ENCODE measurements at places on chromosomes 13 and 19. TPM values are rescaled to one million over a fixed set of nuclear protein-coding genes. Genes with fewer than 3 reads are reported as not detected.

The CNN1 gene
- 21.8 TPM for total RNA-seq

The CILP2 gene
- total RNA-seq = 2.2 TPM

The MADCAM1 gene
- 1.7 TPM for total RNA-seq

The SMIM44 gene
- total RNA-seq = not detected

GRCh38 chr19:40217027-40217810, 965 bp downstream of the TTC9B start:
- DNase-seq = no peak

DNA sequence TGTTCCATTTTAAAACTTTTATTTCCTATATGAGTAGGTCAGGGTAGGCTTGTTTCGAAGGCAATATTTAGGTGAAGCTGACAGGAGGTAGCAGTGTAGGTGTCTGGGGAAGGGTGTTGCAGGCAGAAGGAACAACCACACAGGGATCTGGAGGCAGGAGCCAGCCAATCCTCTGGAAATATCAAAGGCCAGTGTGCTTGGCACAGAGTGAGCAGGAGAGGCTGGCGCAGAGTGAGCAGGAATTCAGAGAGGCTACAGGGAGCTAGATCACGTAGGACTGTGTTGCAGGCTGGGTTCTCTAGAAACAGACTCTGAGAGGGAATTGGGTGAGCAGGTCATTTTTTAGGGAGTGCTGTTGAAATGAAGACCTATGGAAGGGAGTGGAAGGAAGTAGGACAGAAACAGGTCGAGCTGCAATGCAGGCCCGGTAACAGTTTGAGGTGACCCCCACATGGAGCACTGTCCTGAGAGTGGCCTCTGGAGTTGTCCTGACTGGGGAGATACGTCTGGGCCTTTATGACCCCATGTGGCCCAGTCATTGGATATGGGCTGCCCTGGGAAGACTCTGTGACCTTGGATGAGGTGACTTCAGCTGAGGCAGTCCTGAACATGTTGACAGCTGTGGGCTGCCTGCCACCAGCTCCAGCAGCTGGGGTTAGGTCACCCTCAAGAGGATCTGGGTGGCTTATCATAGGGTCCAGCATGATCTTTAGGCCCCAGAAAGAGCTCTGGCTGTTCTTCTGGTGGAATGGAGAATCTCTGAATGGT, 51.7 kb downstream of the ERCC5 start:
- DNase-seq = no peak

DNA sequence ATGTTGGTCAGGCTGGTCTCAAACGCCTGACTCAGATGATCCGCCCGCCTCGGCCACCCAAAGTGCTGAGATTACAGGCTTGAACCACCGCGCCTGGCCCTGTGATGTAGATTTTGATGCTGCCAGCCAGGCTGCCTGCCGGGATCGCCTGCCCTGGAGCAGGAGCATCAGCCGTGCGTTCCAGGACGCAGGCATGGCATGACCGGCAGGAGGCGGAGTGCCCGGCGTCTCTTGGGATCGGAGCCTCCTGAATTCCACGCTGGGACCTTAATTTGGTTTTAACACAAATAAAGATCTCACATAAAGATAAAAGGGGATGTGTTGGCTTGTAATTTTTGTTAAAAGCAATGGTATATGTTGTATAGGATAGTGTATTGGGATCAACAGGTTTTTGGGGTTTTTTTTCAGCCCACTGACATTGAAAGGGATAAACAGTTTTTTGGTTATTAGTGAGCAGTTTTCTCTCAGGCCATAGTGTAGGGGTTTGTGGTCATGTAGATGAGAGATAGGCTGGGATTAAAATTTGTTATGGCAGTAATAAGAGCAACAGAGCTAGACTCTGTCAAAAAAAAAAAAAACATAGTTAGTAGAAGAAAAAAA, 1406.4 kb downstream of the UQCRFS1 start:
- no peak for DNase-seq

DNA sequence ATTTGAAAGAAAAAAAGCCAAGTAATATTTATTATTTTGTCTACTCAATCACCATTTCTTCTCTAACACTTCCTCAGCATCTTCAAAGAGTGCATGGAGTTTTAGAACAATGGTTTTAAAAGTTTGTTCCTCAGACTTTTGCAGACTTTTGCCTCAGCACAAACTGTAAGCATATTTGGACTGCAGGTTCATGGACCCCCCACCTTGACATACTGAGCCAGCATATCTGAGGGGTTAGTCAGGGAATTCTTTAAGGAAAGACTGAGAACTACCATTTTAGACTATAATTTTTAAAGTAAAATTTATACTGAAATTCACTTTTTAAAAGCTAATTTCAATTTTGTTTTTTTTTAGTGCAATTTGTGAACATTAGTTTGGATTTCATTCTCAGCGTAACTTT, 1676.8 kb upstream of the PCDH20 start:
- no peak for DNase-seq

Measured in mesenteric fat pad (tissue), 1 donor.